PC-9 (cell line): ENCODE measurements at places on chromosomes 5 and 9. TPM values are rescaled to one million over a fixed set of nuclear protein-coding genes. Genes with fewer than 3 reads are reported as not detected.

C1QTNF3 gene
- 8.3 and 9.4 TPM in 2 replicates for total RNA-seq

TCF7 gene
- 8.9 and 13.0 TPM in 2 replicates for total RNA-seq

ZDHHC21 gene
- 3.9 and 5.3 TPM in 2 replicates for total RNA-seq

FOXD4L5 gene
- total RNA-seq = 0.37 and 0.40 TPM in 2 replicates

SLC36A1 gene
- total RNA-seq = 7.4 and 11.0 TPM in 2 replicates

WHRN gene
- total RNA-seq = 19.8 and 21.9 TPM in 2 replicates

GAS1 gene
- not detected in 2 replicates for total RNA-seq

HAND1 gene
- not detected in 2 replicates for total RNA-seq

TAF11L10 gene
- total RNA-seq = not detected in 2 replicates

TLR4 gene
- 0.28 and 0.55 TPM in 2 replicates for total RNA-seq

TICAM2 gene
- 1.8 and 2.1 TPM in 2 replicates for total RNA-seq

KIF24 gene
- total RNA-seq = 4.5 and 6.9 TPM in 2 replicates

BHMT2 gene
- not detected in 2 replicates for total RNA-seq

TXNDC8 gene
- not detected in 2 replicates for total RNA-seq

PCDH12 gene
- not detected in 2 replicates for total RNA-seq

CNTNAP3B gene
- 0.24 TPM in 1 of 2 replicates, not detected in the other for total RNA-seq

F2RL2 gene
- total RNA-seq = 1.5 and 3.5 TPM in 2 replicates

PCDHGA4 gene
- total RNA-seq = not detected in 2 replicates

HAVCR1 gene
- not detected in 2 replicates for total RNA-seq

LCN1 gene
- not detected in 2 replicates for total RNA-seq

C9orf152 gene
- total RNA-seq = 0.23 and 0.74 TPM in 2 replicates

GLRA1 gene
- total RNA-seq = not detected in 2 replicates

LVRN gene
- total RNA-seq = 0.40 and 0.79 TPM in 2 replicates

CCDC192 gene
- total RNA-seq = not detected in 2 replicates

PCDHB3 gene
- 0.17 and 0.55 TPM in 2 replicates for total RNA-seq
